LoVo (cell line): ENCODE measurements at places on chromosomes 4 and X.

DNA sequence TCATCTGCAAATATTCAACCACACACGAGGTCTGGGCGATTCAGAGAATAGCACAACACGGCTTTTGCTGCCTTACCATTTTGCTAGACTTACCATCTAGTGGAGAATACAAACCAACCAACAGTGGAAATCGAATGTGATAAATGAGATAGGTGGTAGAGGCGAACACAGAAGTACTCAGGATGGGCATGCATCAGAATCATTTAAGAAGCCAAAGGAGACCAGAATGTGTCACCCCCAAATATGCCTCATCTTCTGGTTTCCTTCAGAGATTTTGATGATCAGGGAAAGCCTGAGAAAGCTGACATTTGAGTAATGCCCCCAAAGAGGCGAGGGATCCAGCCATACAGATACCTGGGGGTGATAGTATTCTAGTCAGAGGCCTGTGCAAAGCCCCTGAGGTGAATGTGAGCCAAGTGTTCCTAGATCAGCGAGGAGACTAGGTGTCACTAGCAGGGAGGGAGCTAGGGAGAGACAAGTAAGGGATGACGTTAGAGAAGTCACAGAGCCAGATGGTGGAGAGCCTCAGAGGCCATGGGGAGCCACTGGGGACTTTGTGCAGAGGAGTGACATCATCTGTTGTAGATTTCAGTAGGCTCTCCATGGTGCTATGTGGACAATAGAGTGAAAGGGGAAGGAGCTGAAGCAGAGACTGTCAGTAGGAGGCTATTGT is 1.7 kb downstream of the MTMR1 start:
- no peak for DNase-seq

DNA sequence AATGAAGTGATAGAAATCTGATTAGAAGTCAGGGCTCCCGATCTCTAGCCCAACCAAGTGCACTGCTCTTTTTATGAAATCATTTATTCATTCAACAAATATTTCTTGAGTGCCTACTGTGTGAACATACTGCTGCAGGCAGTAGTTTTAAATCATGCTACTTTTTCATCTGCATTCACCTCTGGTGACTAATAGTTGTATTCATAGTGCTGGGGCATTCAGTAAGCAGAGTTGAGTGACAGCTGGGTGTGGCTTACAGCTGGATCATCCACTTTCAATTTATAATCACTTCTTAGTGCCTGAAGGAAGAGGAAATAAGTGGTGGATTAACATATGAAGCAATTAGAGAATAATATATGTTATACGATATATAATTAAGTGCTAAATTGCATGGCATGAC is 94.1 kb upstream of the HPRT1 start:
- no peak for DNase-seq

GRCh38 chrX:47611926-47612325 is 7.7 kb downstream of the SYN1 start:
- no peak for DNase-seq

GRCh38 chrX:78321809-78322208 is 5.6 kb downstream of the CYSLTR1 start:
- no peak for DNase-seq

GRCh38 chr4:62161446-62161845 is 961.3 kb downstream of the ADGRL3 start:
- DNase-seq, result no peak
